ENCODE measurements at places on chromosomes 13 and 19.

GRCh38 chr13:109196948-109197347 is 567.5 kb downstream of the MYO16 start:
- no peak for DNase-seq

- no peak for DNase-seq
Observed at GRCh38 chr19:55391191-55391670, 5.5 kb downstream of the RPL28 start.

DNA sequence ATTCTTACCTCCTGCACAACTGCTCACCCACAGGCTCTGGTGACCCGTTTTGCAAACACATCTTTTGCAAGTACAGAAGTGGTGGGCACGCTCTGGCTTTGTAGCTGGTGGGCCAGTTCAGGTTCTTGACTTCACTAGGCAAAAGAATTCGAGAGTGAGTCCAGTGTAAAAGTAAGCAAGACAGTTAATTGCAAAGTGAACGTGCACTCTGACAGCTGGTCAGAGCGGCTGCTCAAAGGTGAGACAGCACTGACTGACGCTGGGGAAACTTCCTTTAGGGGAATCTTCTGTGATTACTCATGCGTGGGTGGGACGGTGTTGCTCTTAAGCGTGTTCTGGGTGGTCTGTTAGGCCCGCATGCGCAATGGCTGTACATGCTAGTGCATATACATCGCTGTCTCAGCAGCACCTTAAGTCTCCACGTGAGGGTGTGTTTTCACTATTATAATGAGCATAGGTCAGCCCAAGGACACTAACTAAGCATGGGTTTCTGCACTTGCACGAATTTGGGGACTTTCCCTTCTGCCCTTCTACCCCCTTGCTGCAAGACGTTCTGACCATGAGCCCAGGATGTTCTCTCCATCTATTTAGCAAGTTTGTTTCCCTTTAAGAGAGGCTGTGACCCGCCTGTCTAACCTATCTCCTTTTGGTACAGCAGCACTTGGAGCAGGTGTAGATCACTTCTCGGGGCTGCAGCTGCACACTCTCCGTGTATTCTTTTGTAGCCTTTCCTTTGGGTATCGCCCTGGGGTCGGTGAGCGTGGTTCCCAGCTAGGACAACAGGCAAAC is 30.2 kb upstream of the CD33 start:
- DNase-seq, result no peak

GRCh38 chr19:13597640-13598039 is 91.4 kb upstream of the CACNA1A start:
- peak; percentile 86 for DNase-seq

GRCh38 chr13:20400774-20401173 is 124.9 kb downstream of the CRYL1 start:
- no peak for DNase-seq

GRCh38 chr13:50722440-50723125 is 120.9 kb downstream of the DLEU7 start:
- DNase-seq, result no peak

DNA sequence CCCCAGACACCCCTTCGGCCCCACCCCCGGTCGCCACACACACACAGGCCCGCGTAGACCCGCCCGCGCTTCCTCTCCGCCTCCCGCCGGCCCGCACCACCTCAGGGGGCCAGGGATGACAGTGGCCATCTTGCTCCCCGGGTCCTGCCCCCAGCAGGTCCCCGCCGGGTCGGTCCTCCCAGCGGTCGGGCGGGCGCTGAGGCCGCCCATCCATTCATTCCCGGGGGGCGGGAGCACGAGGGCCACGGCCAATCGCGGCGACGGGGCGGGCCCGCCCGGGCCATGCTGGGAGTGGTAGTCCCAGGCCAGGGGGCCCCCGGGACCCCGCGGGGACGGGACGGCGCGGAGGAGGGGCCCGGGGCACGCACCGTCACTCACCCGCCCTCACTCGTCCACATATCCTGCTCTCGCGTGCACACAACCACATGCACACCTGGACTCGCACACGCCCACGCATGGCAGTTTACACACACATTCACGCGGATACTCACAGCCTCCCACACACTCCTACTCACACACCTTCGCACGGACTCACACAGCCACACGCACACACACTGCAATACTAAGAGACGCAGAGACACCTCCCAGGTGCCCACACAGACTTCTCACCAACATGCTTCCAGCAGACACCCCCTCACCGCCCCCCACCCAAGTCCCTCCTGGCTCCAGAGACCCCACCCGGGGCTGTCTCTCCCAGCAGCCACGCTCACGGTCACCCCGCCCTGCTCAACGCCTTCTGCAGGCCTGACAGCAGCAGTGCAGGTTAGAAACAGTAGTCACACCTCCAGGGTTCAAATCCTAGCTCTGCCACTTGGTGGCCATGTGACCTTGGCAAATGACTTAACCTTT is at the start of gene DPF1:
Gene DPF1 (minus strand): TSS at position 209 of the 849 bp plus-strand sequence. CDS start 80 bp downstream, at position 129.
- DNase-seq, result peak; percentile 95
